ENCODE measurements at places on chromosomes 2 and 18.
A peak's percentile ranks its signal among the peaks of the same experiment; 100 is the strongest.

DNA sequence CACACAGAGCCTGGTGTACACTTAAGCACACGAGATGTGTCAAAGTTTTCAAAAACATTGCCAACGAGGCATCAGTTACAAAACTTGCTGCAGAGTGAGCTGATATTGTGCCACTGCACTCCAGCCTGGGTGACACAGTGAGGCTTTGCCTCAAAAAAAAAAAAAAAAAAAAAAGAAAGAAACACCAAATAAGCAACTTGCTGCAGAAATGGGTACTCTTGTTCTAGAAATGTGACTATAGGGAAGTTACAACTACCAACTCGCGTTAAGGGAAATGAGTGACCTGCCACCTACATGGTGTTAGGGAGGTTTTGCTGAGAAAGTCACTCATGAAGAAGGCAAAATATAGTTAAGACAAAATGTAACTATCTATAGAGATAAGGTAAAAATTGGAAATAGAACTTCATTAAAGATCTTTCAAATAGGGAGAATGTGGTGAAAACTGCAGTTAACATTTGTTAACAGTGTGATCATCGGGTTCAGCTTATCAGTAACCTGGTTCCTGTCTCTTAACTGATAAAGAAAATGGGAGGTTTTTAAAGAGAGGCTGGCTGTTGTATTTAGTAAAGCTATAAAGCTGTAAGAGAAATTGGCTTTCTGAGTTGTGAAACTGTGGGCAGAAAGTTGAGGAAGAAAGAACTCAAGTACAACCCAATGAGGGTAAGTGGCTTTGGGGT is at the start of gene IL1RL1:
IL1RL1 (plus strand) TSS at position 600 of the 677 bp plus-strand sequence. CDS start 26,702 bp downstream, outside the sequence.
- no peak for DNase-seq

GRCh38 chr2:20496076-20496872 is 49.4 kb downstream of the RHOB start:
- peak; percentile 40 for DNase-seq

DNA sequence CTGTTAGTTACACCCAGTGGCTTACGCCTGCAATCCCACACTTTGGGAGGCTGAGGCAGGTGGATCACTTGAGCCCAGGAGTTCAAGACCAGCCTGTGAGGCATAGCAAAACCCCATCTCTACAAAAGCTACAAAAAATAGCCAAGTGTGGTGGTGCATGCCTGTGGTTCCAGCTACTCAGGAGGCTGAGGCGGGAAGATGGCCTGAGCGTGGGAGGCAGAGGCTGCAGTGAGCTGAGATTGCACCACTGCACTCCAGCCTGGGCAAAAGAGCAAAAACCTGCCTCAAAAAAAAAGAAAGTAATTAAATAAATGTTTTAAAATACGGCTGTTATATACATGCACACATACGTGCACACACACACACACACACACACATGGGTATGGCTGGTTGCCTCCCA is 194.8 kb downstream of the HDAC4 start:
- DNase-seq: no peak

- no peak for DNase-seq
Observed at GRCh38 chr2:181943411-181944124, 42.1 kb upstream of the PPP1R1C start.

GRCh38 chr2:1802469-1803216 is 58.3 kb upstream of the PXDN start:
- no peak for DNase-seq

DNA sequence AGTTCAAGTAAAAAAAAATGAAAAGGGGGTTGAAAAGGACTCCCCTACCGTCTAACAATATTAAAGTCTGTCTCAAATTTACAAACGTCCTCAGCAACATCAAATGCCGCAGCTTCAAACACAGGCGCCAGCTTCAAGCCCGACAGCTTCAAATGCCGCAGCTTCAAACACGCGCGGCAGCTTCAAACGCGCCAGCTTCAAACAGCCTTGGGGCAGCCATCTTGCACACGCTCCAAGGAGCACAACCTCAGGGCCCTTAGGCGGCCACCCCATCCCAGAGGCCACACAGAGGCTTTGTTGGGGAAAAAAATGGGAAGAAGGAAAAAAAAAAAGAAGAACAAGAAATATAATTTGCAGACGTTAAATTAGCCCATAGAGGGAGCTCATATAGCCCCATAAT is 244.4 kb upstream of the VRK2 start:
- no peak for DNase-seq

GRCh38 chr2:42928692-42929545 is 136.5 kb upstream of the HAAO start:
- DNase-seq: peak; percentile 52

GRCh38 chr2:176449852-176450251 is 180.6 kb downstream of the MTX2 start:
- no peak for DNase-seq
